ENCODE measurements at places on chromosomes 5 and 9. TPM values are rescaled to one million over a fixed set of nuclear protein-coding genes. Genes with fewer than 3 reads are reported as not detected.

- DNase-seq: no peak
- H3K4me3 ChIP-seq: no peak overlapping the region
- no peaks in the 10 kb centered on the region for H3K4me1 ChIP-seq
- H3K27me3 ChIP-seq: no peaks in the 10 kb centered on the region
- no peaks in the 10 kb centered on the region for H3K36me3 ChIP-seq
- H3K27ac ChIP-seq: no peak overlapping the region
Observed at GRCh38 chr5:82594097-82594496, 315.9 kb upstream of the RPS23 start.

GRCh38 chr5:145636371-145636770, 198.8 kb downstream of the PRELID2 start:
- no peak overlapping the region for H3K4me3 ChIP-seq
- H3K27ac ChIP-seq: no peak overlapping the region
- no peaks in the 10 kb centered on the region for H3K36me3 ChIP-seq
- H3K27me3 ChIP-seq: no peaks in the 10 kb centered on the region
- H3K4me1 ChIP-seq: no peaks in the 10 kb centered on the region
- DNase-seq: no peak

DNA sequence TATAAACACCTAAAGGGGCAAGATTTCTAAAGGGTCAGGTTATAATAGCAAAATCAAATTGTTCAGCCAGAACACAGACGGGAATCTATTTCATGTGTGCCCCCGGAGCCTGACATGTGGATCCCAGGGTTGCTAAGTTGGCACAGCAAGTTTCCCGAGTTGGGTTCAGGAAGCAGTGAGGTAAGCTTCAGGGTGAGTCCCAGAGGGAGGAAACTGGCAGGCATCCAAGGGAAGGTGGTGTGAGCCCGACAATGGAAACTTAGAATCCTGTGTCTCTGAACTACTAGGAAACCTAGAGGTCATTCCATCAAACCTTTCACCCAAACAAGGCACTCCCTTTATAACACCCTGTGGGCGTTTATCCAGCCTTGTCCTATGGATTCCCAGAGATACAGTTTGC, 98.4 kb downstream of the ADRB2 start:
- peak; percentile 52 for DNase-seq
- no peak overlapping the region for H3K4me3 ChIP-seq
- no peaks in the 10 kb centered on the region for H3K27me3 ChIP-seq
- no peaks in the 10 kb centered on the region for H3K4me1 ChIP-seq

- H3K4me1 ChIP-seq: no peaks in the 10 kb centered on the region
- DNase-seq: no peak
- H3K36me3 ChIP-seq: no peaks in the 10 kb centered on the region
- no peak overlapping the region for H3K27ac ChIP-seq
- no peaks in the 10 kb centered on the region for H3K27me3 ChIP-seq
- no peak overlapping the region for H3K4me3 ChIP-seq
Observed at GRCh38 chr5:13427827-13428557, 516.5 kb downstream of the DNAH5 start.

DNA sequence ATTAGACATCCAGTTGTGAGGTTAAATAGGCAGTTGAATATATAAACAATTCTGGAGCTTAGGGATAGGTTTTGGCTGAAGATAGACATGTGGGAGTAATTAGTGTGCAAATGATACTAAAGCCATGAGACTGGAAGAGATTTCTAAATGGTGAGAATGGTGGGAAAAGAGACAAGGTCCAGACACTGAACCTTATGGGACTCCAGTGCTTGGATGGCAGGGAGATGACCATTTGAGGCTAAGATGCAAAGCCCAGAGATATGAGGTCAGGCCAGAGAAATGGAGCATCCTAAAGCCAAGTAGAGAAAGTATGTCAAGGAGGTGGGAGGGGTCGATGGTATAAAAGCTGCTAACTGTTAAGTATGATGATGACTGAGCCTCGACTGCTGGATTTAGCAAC, 115.6 kb downstream of the SEMA5A start:
- no peak overlapping the region for H3K4me3 ChIP-seq
- no peaks in the 10 kb centered on the region for H3K27me3 ChIP-seq
- H3K27ac ChIP-seq: no peak overlapping the region
- H3K4me1 ChIP-seq: peaks cover 8% of the 10 kb centered on the region

DNA sequence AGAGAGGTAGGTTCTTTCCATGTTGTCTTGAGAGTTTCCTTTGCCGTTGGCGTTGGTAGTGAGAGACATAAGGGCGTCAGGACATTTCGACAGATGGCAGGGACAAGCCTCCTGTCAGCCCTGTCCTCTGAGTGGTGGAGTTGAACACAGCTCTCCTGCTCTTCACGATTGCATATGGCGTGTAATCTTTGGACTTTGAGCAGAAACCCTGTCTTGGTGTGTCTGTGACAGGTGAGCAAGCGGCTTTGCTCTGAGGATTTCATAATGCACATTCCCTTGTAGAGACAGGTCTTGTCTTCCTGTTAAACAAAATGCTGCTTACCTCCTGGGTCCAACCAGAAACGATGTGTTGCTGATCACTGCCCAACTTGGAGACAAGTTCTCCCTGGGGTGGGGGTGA, 146.5 kb downstream of the NXNL2 start:
- H3K27me3 ChIP-seq: no peaks in the 10 kb centered on the region
- H3K36me3 ChIP-seq: no peaks in the 10 kb centered on the region
- peaks cover 6% of the 10 kb centered on the region for H3K4me1 ChIP-seq
- peak overlapping the region; percentile 70 for H3K27ac ChIP-seq
- DNase-seq: no peak
- H3K4me3 ChIP-seq: no peak overlapping the region

DNA sequence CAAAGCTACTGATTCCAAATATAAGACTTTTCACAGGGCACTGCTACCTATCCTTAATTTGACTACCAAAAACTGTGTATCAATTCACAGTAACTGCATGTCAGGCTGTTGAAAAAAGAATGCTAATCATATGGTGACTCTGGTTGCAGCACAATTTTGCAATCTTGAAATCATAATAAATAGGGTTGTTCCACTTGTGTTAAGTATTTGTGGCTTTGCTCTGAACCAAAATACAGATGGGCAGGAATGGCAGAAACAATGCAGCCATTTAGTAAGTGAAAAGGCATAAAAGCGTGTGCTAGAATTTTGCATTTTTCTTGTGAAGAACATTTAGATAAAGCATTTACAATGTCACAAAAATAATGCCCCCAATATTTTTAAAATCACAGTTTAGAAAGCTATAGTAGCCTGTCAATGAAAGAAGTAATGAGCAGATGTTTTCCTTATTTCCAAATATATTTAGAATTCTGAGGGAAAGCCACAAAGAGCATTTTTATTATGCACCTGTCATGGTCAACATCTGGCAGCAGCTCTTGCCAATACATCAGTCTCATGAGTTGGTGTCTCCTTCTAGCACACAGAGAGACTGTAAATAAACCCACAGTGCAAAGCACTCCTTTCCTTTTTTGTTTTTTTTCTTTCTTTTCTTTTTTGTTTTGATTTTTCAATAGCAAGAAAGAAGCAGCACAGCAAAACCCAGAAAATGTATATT, 54.8 kb upstream of the PAM start:
- no peak overlapping the region for H3K27ac ChIP-seq
- H3K36me3 ChIP-seq: no peaks in the 10 kb centered on the region
- H3K4me1 ChIP-seq: no peaks in the 10 kb centered on the region
- H3K27me3 ChIP-seq: no peaks in the 10 kb centered on the region

DNA sequence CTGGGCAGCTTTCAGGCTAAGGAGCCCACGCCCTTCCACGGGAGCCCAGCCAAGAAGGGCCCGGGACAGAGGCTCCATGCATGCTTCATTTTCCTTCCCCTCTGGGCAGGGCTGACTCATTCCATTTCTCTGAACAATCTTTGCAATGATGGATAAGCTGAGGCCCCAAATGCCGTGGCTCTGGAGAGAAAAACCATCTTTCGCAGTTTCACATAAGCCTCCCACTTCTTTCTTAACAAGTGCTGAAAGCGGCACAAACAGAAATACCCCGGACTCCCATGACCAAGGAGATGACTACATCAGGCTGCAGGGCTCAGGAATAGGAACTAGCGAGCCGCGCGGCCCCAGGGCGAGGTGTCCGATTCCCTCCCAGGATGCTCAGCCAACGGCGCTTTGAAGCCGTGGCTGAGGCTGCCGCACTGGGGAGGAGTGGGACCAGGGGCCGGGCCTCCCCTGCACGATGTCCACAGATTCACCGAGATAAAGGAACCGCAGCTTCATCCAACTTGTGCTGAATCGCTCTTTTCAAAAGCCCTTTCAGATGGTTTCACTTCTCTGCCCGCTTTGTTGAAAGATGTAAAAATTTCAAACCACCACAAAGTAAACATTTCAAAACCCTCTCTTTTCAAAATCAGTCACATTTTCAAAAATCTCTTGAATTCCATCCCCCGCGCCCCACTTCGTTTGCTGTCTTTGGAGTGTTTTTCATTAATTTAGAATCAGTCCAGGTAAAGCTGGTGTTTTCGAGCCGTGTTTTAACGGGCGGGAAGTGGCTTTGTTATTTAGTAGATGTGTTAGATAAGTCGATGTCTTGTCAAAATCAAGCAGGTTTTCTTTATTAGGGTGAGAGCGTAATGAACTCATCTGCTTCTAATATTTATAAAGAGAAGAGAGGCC, 96.5 kb upstream of the LMX1B start:
- H3K27me3 ChIP-seq: no peaks in the 10 kb centered on the region
- H3K27ac ChIP-seq: no peak overlapping the region
- H3K36me3 ChIP-seq: no peaks in the 10 kb centered on the region

GRCh38 chr5:100691548-100691947, 156.4 kb downstream of the FAM174A start:
- no peak for DNase-seq
- H3K36me3 ChIP-seq: no peaks in the 10 kb centered on the region
- H3K27me3 ChIP-seq: no peaks in the 10 kb centered on the region

DNA sequence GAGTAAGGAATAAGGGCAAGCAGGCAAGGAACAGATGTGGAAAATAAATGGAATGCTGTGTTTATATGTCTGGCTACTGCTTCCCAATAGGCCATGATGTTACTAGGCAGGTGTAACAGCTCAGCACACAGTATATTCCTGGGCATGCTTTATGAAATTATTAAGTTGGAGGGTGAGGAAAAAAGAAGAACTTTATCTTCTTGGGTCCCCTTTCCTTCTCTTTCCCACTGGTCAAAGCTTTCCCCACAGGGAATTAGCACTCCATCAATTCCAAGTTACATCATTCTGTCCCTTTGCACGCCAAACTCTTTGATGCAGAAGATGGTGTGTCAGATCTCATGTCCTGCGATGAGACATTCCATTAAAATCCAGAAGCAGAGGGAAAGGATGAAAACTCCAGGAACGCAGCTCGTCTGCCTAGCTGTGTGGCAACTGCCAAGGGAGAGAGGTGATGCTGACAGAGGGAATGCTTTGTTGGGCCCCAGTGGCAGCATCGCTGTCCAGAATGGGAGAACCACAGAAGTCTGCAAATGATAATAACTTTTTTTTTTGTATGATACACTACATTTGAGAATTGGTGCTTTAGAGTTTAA, 447.3 kb upstream of the ARRDC3 start:
- no peaks in the 10 kb centered on the region for H3K27me3 ChIP-seq
- H3K4me3 ChIP-seq: no peak overlapping the region
- no peak for DNase-seq
- H3K4me1 ChIP-seq: no peaks in the 10 kb centered on the region

ELAVL2 gene
- total RNA-seq: not detected

GABRA1 gene
- total RNA-seq: not detected

LPAR1 gene
- 38.0 TPM for total RNA-seq

GRHPR gene
- 135 TPM for total RNA-seq

NPR3 gene
- 23.1 TPM for total RNA-seq

Data from uterus (tissue), 4 donors.